ENCODE measurements at places on chromosomes 12 and 14.

DNA sequence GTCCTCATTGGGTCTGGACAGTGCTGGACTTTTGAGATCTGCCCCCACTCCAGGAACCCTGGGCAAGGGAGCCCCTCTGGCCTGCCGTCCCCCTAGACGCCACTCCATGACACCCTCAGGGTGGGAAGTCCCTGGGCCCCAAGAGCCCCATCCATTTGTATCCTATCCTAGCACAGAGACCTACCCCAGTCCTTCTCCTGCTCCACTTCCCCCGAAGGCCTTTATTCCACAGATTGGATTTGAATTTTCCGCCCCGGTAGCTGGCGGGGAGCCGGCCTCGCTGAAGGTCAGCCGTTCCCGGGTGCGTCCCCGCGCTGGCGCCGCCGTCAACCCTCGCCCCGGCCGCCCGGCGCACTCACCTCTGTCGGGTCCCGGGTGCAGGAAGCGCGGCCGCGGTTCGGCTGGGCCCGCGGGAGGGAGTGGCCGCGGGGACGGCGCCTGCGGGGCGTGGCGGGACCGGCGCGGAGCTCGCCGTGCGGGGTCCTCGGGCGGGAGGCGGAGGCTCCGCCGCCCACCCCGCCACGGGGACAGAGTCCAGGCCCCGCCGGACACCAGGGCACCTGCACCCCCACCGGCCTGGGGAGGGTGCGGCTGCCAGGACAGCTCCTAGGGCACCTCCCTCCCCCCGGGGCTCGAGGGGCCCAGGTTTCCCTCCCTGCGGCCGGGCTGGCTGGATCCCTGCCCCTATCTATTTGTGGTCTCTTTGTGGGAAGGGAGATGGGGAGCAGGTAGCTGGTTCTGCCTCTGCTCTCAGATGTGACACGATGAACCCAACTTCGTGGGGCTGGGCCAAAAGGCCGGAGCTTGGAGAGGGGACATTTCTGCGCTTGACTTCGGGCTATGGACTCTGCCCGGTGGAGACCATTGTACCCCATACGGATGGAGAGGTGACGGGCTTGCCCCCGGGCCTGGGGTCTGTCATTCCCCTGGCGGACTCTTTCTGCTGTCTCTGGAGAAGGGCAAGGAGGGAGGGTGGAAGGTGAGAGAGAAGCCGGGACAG, 19.9 kb upstream of the GPR68 start:
- no peak for DNase-seq

DNA sequence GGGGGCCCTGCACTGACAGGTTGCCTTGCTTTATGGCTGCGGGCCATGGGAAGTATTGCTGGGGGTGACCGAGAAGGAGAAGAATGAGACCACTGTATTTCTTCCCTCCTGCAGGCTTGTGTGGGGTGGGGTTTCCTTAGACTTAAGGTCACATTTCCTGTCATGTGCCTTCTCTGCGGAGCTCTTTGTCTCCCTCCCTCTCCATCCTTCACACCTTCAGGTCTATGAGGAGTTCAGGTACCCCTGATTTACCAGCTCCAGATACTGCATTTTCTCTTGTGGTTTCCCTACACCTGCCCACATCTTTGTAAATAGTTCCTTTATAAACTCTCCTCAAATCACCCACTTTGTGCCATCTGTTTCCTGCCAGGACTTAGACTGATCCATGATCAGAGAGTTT, 3.6 kb downstream of the FNTB start:
- no peak for DNase-seq

GRCh38 chr12:89593873-89594272, 68.0 kb upstream of the POC1B start:
- no peak for DNase-seq

- no peak for DNase-seq
Observed at GRCh38 chr14:58805057-58805456, 167.3 kb downstream of the DACT1 start.

DNA sequence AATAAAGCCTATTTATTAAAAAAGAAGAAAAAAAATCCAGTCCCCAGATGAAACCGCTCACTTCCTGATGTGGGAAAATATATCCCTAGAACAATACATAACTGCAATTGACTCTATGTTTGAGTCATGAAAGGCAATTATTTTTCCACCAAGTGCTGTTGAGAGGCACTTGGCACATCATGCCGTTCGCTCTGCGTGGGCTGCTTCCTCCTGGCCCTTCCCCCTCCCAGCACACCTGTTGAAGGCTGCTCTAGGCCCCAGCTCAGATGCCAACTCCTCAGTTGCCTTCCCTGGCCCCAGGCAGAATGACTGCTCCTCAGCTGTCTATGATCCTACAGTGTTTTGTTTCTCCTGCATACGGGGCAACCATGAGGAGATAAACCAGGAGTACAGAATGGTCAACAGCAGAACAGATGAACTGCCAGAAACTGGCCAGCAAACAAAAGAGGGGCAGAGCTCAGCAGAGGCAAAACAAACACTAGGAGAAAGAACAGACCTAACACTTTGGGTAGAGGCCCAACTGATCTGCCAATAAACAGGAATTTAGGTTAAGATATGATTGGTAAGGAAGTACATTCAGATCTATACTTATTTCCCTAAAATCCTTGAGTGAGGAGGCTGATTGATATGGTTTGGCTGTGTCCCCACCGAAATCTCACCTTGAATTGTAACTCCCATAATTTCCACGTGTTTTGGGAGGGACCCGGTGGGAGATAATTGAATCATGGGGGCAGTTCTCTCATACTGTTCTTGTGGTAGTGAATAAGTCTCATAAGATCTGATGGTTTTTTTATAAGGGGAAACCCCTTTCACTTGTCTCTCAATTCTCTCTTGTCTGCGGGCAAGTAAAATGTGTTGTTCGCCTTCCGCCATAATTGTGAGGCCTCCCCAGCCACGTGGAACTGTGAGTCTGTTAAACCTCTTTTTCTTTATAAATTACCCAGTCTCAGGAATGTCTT, 58.6 kb downstream of the SLC38A1 start:
- no peak for DNase-seq

GRCh38 chr14:84254290-84254689, 1275.7 kb upstream of the FLRT2 start:
- peak; percentile 2 for DNase-seq

GRCh38 chr12:123388177-123388950, 4.4 kb downstream of the KMT5A start:
- peak; percentile 87 for DNase-seq

GRCh38 chr12:104727726-104728465, 230.2 kb downstream of the SLC41A2 start:
- no peak for DNase-seq
